ENCODE measurements at places on chromosomes 3 and 15.

DNA sequence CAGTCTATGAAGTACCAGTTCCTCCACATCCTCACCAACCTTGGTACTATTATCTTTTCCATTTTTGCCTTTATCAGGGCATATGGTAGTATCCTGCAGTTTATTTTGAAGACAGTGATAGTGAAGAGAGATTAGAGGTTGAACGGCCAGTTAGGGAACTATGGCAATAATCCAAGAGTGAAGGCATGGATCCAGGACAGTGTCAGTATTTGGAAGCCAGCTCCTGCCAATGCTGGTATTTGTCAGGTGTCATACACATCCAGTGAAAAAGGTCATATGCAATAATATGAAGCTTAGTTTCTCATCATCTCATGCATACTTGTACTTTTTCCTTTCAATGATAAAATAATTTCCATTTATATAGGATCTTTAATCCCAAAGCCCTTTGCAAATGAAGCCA lies 56.8 kb upstream of the KCNMB2 start:
- DNase-seq, result no peak

DNA sequence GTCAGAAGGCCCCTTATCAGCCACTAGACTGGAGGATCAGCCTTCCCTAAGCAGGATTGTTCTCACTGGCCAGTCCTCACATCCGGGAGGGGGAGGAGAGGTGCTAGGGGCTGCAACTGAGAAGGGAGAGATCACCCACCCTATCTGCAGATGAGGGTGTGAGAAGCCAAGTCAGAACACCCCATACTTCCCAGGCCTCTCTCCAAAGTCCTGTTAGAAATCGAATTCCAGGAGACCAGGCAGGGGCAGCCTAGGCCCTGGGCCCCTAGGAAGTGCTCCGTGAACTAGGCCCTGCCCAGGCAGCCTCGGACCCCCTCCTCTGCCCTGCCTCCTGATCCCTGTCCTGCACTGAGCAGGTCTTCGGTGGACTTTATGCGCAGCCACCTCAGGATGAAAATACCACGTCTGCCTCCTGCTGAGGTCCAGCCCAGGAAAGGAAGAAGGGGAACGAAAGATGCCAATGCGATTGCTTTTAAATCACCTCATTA lies 933 bp downstream of the DZIP1L start:
- DNase-seq, result no peak

DNA sequence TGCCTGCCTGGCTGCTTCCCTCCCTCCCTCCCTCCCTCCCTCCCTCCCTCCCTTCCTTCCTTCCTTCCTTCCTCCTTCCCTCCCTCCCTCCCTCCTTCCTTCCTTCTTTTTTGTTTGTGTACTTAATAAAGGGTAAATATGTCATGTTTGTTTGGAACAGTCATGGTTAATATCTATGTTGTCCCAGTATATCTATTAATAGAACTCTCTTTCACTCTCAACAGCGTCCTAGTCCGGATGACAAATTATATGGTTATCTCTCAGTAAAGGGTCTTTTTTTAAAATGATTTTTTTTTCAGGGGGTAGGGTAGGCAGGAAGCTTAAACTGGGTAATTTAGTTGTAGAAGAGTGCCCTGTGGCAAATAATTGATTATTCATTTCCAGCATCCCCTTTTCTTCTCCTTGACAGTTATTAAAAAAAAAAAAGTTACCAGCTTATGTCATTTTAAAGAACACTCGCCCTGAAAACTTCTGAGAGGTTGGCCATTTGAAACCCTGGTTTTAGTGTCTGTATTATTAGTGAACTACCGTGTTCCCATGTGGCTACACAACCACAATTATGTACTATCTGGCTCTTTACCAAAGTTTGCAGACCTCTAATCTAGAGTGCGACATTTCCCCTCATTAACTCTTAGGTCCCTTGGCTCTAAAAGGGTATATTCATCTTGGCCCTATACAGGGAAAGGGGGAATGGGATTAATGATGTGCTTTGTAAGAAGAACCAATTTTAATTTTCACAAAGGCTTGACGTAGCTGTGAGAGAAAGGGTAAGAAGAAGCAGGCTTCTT lies 13.7 kb downstream of the TAGLN3 start:
- DNase-seq, result no peak

DNA sequence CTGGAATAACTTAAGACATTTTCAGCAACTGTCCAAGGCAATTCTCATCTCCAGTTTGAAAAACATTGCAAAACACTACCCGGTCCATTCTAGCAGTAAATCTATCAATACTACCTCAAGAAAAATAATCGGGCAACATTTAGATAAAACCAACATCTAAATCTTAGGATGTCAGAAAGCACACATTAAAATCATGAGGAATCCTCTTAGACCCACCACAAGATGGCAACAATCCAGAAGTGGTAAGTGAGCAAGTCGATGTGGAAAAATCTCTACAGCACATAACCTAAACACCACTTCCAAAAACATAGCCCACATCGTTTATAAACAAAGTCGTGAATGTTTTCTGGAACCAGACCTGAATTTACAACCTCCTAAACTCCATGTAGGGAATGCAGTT lies 5.7 kb downstream of the PLCH1 start:
- DNase-seq, result no peak

DNA sequence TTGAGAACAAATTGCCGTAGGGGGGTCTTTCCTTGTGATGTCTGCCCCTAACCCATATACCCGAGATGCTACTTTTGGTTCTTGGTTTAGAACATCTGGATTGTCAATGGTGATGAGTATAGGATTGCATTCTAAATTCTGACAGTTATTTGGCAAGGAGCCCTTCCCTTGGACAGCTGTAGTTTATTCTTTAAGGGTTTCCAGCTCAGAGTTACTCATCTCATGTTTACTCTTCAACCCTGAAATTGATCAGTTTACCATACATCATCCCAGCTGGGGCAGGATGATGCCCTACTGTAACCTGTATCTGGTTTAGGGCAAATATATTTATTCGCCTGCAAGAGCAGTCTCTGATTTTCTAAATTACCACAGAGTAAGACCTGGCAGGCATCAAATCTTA lies 85.7 kb upstream of the XCR1 start:
- DNase-seq, result no peak

GRCh38 chr15:88704791-88705768 lies 66.3 kb downstream of the ISG20 start:
- DNase-seq, result peak; percentile 61

DNA sequence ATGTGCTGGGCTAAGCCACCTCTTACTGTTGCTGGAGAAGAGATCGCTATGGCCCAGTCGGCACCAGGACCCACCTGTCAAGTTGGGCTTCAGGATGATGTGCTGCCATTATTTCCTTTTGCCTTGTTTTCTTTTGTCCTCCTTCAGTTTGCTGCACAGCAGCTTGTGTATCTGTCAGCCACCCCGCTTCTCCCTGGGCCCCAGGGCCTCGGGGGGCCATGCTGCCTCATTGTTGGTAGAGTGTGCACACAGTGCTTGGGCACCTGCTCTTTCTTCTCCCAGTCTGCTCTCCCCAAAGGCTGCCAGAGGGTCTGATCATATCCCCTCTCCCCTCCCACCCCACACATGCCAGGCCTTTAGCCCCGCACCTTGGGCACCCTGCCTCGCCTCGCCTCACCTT lies 185.5 kb upstream of the ATP10A start:
- DNase-seq, result no peak

DNA sequence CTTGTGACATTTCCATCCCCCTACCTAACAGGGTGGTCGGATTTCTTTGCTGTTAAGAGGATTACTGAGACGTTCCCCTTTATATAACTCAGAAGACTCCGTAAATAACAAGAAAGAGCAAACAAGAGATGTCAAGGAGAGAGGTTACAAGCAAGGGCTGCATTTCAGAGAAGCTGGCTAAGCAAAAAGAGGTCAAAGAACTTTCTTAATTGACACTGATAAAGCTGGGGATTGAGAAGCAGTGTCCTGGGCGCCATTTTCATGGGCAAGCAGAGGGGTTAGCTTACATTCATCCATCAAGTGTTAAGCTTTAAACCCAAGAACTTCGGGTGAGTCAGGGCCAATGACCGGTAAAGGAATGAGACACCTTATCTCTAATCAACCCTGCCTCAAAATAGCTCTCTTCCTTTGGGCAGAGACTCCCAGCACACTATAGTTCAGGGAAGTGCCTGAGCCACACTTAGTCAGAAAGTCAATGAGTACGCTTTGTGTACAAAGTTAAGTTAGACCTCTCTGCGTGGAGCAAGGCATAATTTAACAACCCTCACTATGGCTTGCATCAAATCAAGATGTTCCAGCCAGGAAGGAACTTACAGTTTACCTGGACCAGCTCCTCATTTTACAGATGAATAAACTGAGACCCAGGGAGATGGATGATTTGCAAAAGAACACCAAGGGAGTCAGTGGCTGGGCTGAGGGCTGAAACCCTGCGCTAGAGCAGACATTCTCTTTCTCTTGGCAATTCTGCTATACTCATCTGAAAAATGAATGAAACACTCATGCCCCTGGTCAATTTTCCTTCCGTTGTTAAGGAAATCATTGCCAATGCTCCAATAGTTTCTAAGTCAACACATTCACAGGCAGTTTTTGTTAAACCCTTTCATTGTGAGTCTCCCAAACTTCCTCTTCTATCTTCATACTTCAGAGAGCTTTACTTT lies 44.6 kb downstream of the CCNL1 start:
- DNase-seq, result no peak
